Activated CD8-positive, alpha-beta memory T cell treated with anti-CD3 and anti-CD28 coated beads for 1 hour (primary cell): ENCODE measurements at places on chromosomes 2 and 18.

- no peak for DNase-seq
Observed at GRCh38 chr2:74850496-74851190, 16.7 kb downstream of the HK2 start.

GRCh38 chr2:148614014-148614321, 30.6 kb upstream of the EPC2 start:
- DNase-seq, result no peak

- DNase-seq, result no peak
Observed at GRCh38 chr2:112694182-112694581, 26.6 kb upstream of the NT5DC4 start.

GRCh38 chr2:105385731-105386540, 12.9 kb downstream of the FHL2 start:
- no peak for DNase-seq

- DNase-seq, result no peak
Observed at GRCh38 chr2:127166231-127166860, 53.8 kb downstream of the CYP27C1 start.

DNA sequence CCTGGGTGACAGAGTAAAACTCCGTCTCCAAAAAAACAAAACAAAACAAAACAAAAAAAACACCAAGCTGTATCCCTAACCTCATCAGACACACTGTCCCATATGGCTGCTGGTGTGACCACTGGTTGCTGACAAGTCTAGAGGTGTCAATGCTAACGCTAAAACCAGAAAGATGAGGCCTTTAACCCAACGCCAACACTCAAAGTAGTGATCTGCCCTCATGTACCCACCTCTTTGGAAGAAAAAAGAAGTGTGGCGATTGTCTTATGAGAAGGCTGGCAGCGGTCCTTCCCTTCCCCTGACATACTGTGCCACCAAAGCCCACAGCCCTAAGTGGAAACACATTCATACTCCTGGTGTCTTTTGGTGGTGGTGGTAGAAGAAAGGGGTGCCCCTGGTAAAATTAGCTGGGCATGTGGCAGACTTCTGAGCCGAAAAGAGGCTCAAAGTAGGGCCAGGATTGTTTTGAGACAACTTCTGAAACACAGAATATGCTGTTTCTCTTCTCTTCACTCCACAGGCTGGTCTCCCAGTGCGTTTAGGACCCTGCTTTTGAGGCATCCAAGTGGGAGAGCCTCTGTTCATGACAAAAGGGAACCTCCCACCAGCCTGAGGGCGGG, 9.8 kb downstream of the SERTAD2 start:
- DNase-seq, result no peak

GRCh38 chr2:25639131-25639530, 34.2 kb downstream of the DTNB start:
- DNase-seq, result no peak

DNA sequence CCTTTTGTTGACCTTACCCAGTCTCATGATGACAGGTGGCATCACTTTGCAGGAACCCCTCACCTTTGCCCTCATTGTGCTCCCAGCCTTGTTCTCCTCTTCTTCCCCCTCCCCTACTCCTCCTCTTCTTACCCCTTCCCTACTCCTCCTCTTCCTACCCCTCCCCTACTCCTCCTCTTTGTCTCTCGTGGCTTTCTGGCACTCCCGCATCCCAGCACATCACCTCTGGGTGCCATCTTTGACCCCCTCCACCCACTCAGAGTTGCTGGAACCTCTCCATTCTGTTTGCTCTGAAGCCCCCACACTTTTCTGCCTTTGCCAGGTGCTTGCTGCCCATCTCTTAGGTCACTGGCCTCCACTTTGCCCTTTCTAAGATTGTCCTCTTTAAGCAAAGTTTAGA, 17.1 kb downstream of the UBE2F start:
- no peak for DNase-seq
